ENCODE measurements at places on chromosomes 6 and 20. TPM values are rescaled to one million over a fixed set of nuclear protein-coding genes. Genes with fewer than 3 reads are reported as not detected.

TUBB gene
- 1,021 TPM for total RNA-seq

OSBPL2 gene
- 18.6 TPM for total RNA-seq

PMEPA1 gene
- total RNA-seq: 408 TPM

KCNK15 gene
- 0.57 TPM for total RNA-seq

BPIFA1 gene
- total RNA-seq: not detected

DEFB115 gene
- not detected for total RNA-seq

TBPL1 gene
- total RNA-seq: 29.9 TPM

SLC22A16 gene
- not detected for total RNA-seq

CAPN11 gene
- total RNA-seq: not detected

PPP1R16B gene
- total RNA-seq: 0.12 TPM

ASIP gene
- not detected for total RNA-seq

DEFB129 gene
- not detected for total RNA-seq
